ENCODE measurements at places on chromosomes 6 and 20. TPM values are rescaled to one million over a fixed set of nuclear protein-coding genes. Genes with fewer than 3 reads are reported as not detected.

SASH1 gene
- 92.2 TPM for total RNA-seq

PHACTR1 gene
- total RNA-seq: 4.3 TPM

NTSR1 gene
- total RNA-seq: 0.05 TPM

ERVFRD-1 gene
- total RNA-seq: not detected

CRISP3 gene
- 31.8 TPM for total RNA-seq

MTRF1L gene
- total RNA-seq: 19.7 TPM

TSBP1 gene
- not detected for total RNA-seq

CST2 gene
- total RNA-seq: not detected

E2F3 gene
- 5.9 TPM for total RNA-seq

FOXP4 gene
- total RNA-seq: 1.6 TPM

SPINT4 gene
- total RNA-seq: not detected

OOEP gene
- total RNA-seq: not detected

POM121L2 gene
- total RNA-seq: not detected

OXT gene
- not detected for total RNA-seq

IL17A gene
- not detected for total RNA-seq

DNA sequence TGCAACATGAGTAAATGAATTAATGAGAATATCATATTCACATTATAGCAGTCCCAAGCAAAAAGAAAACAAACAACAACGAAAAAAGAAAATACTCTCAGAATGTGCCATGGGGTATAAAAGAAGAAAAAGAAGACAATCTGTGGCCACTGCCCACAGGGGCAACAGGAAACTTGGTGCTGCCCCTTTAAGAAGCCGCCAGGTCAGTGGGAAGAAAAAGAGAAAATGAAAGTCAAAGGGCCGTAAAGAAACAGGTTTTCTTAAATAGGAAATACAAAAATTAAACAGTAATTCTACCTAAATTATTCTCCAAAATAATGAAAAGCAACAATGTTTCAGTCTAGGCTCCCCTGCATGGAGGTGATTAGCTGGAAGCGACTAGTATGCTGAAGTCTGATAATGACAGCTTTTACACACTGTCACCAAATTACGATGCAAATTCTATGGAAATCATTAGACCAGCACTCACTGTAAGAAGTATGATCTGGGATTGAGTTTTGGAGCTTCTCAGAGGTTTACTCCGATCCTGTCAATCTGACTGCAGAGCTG, 23.6 kb downstream of the GMDS start:
- no peak for DNase-seq

DNA sequence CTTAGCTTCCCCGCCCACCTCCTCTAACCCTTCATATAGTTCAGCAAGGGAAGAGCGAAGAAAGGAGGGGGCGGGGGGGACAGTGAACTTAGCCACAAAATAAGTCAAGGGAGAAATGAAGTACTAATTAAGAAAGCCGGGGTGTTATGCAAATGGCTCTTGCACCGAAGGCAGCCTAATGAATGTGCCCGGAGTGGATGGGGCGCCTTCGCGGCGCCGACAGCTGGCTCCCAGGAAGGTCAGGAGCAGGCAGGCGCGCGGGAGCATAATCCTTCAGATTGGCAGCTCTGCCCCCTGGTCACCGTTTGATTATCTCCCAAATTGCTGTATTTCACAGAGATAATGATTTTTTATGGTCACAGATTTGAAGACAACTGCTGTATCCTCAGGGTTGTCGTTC, 395.1 kb downstream of the TFAP2B start:
- no peak for DNase-seq

GRCh38 chr6:37382994-37383765, 29.4 kb downstream of the RNF8 start:
- DNase-seq: no peak

GRCh38 chr6:23783901-23784300, 342.1 kb upstream of the NRSN1 start:
- peak; percentile 46 for DNase-seq

DNA sequence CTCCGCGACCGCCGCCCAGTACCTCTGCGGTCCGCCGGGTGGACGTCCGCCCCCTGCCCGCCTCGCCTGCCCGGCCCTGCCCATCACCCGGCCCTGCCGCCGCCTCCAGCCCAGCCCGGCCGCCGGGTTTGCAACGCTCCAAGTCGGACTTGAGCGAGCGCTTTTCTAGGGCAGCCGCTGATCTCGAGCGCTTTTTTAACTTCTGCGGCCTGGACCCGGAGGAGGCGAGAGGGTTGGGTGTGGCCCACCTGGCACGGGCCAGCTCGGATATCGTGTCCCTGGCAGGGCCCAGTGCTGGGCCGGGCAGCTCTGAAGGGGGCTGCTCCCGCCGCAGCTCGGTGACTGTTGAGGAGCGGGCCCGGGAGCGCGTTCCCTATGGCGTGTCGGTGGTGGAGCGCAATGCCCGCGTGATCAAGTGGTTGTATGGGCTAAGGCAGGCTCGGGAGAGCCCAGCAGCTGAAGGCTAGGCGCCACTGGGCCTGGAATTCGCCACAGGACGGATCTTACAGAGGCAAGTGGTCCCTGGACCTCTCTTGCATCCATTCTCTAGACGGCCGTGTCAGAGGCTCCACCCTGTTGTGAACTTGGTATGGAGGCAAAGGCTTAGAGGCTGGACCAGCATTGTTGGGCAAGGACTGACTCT, 11.8 kb downstream of the FAM110A start:
- DNase-seq: no peak

GRCh38 chr20:46253391-46253790, 54.9 kb downstream of the CDH22 start:
- no peak for DNase-seq

GRCh38 chr20:19254956-19255355, 42.5 kb downstream of the SLC24A3 start:
- DNase-seq: no peak

DNA sequence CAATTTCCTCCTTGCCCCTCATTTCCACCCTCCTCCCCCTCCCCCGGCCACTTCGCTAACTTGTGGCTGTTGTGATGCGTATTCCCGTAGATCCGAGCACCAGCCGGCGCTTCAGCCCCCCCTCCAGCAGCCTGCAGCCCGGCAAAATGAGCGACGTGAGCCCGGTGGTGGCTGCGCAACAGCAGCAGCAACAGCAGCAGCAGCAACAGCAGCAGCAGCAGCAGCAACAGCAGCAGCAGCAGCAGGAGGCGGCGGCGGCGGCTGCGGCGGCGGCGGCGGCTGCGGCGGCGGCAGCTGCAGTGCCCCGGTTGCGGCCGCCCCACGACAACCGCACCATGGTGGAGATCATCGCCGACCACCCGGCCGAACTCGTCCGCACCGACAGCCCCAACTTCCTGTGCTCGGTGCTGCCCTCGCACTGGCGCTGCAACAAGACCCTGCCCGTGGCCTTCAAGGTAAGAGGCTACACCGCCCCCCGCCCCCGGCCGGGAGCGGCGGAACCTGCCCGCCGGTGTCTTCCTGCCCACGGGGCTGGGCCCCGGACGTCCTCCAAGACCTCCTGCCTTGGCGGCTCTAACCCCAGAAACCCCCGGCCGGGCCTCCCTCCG, 44.9 kb upstream of the SUPT3H start:
- DNase-seq: no peak

DNA sequence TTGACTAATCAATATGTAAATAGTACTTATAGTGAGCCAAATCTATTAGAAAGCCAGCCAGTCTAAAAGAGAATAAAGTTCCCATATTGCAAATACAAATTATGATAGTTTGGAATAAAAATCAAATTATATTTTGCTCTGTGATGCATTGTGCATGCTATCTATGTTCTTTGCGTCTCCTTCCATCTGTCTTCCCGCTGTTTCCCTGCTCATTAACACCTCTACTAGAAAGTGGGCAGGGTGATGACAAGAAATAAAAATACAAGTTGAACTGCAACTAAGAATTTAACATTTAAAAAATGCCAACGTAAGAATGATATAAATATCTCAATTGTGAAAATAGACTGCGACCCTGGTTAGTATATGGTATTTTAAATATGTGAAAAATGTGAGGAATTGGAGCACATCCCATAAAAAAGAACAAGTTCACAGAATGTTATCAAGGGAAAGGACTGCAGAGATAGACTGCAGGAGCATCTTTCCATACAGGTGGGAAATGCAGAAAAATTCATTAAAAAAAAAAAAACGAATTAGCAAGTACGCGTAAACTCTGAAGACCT, 157.6 kb upstream of the PDE7B start:
- DNase-seq: no peak

GRCh38 chr6:168774381-168774780, 333.4 kb downstream of the SMOC2 start:
- no peak for DNase-seq

- no peak for DNase-seq
Observed at GRCh38 chr20:36728986-36729385, 16.9 kb downstream of the NDRG3 start.

DNA sequence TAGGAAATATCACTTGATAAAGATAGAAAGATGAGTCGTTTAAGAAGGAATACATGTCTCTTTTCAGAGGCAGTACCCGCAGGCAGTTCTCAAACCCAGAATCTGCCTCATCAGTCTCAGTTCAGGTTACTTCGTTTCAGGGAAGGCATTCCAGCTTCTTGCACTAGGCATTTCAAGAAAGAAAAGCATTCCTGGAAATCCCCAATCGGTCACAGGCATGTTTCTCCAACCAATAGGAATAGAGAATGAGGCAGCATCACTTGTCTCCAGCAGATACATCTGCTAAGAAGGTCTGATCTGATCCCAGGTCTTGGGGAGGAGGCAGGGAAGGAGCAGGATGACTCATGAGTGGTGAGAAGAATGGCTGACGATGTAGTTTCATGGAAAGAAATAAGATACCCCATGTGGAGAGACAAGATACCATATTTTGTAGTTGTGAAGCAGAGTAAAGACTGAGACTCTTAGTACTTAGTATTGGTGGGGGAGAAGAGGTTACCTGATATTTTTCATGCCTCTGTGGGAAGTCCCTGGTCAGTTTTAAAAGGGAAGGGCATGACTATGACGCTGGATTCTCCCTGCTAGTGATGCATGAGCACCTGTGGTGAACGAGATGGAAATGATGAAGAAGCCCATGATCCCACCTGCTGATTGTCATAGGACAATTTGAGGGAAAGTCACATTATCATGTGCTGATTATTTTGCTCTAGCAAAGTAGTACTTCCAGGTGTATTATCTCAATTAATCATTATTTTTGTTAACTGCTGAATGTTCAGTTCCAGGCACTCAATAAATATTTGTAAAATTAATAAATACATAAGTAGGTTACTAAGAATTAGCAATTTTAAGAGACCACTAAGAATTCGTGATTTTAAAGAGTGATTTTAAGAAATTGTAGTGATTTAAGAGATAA, 20.3 kb upstream of the HLA-DRB1 start:
- peak; percentile 80 for DNase-seq

DNA sequence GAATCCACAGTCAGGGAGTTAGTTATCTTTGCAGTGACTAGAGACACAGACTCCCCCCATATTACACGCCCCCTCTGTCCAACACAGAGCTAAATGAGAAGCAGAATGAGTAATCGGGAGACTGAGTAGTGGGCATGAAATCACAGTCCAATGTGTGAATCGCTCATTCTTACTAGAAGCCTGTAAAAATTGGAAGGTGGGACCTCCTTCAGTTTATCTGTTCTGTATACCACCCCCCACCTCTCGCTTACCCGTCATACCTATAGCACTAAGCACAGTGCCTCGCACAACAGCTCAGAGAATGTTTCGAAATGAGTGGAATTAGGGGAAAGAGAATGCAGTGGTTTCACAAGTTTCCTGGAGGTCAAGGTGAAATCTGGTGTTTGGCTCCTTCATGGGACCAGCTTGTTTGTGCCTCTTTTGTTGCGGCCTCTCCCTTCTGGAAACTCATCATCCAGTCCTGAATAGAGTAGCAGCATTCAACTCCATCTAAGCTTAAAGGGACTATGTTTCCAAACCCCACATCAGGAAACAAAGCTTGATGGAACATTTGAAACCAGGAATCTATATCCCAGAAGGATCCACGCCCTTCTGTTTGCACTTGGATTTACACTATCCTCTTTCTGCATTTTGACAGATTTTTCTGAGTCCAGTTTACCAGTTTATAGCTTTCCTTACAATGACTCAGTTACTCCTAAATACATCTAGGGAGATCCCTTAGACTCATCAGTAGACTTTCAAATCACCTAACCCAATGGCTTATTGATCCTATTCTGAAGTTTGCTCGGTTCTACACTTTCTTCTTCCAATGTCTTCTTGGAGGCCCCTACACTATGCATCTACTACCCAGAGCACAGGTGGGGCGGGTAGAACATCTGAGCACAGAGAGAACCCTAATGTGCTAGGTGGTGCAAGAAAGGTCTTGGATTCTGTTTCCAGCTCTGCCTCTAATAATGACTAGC, 59.2 kb upstream of the PIM1 start:
- DNase-seq: no peak

DNA sequence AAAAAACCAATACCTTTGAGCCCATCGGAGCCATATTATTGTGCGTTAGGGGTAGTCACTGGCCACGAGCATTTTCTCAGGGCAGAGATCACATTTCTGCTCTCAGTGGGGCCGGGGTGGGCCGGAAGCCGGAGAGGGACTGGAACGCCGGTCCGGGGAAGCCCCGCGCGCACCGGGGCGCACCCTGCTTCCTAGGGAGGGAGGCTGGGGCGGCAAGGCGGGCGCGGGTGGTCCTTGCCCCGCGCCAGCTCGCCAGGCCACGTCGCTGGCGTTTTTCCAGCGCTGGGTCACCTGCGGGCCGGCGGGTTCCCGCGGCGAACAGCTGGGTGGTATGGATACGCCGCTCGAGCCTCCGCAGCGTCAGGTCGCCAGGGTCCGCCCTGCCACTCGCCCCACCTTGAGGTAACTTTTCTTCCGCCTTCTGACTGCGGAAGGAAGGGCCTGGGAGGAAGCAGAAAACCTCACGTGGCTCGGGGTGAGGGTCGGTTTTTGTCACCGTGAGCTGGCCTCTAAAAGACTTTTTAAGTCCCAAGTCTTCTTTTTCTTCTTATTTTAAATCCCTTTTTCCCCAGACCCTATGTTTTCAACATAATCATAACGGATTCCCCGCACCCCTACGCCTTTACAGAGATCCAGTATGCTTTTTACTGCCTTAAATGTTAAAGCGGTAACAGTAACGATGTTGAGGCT, 2.7 kb upstream of the EEF1A1 start:
- no peak for DNase-seq

DNA sequence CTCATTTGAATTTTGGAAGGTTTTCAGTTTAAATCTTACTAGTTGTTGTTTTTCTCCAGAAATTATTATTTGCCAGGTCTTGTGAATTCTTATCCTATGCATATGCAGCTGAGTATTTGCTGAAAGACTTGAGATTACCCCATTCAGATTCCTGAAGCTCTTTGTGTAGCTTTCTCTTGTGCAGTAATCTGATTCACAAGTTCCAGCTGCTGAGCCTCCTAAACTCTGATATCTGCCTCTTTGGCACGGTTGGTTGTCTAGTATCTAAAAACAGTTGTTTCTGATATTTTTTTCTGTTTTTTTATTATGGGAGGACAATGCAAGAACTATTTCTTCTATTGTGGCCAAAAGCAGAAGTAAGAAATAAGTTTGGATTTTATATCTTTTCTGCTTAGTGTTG, 863.9 kb upstream of the MANEA start:
- DNase-seq: no peak

DNA sequence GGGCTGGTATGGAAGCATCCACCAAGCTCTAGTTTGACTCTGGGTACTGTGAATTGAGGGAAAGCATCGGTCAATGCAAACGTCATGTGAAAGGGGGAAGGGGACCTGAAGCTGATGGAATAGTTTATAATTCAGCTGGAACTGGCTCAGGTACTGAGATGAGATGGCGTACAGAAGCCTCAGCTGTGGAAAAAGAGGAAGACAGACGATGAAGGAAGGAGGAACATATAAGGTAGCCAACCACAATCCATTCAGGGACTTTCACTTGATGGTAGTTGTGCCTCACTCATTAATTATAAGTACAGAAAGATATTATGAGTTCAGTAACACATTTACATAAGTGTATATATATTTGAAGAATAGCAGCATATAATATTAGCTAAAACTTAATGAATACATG, 2.7 kb downstream of the CALHM5 start:
- DNase-seq: no peak

All from urinary bladder (tissue), 4 donors.